ENCODE measurements at places on chromosomes 1 and 21. TPM values are rescaled to one million over a fixed set of nuclear protein-coding genes. Genes with fewer than 3 reads are reported as not detected.

GRCh38 chr1:4396551-4396950 lies 257.9 kb upstream of the AJAP1 start:
- H3K36me3 ChIP-seq = no peaks in the 10 kb centered on the region
- DNase-seq = no peak
- H3K27ac ChIP-seq = no peak overlapping the region
- no peaks in the 10 kb centered on the region for H3K4me1 ChIP-seq
- peaks cover 16% of the 10 kb centered on the region for H3K27me3 ChIP-seq
- no peak overlapping the region for H3K4me3 ChIP-seq

GRCh38 chr1:204136814-204137213 lies 15.0 kb downstream of the ETNK2 start:
- H3K36me3 ChIP-seq = no peaks in the 10 kb centered on the region
- H3K27ac ChIP-seq = no peak overlapping the region
- no peaks in the 10 kb centered on the region for H3K4me1 ChIP-seq
- DNase-seq = no peak
- no peaks in the 10 kb centered on the region for H3K27me3 ChIP-seq

CMPK1 gene
- 112 TPM for total RNA-seq

DNA sequence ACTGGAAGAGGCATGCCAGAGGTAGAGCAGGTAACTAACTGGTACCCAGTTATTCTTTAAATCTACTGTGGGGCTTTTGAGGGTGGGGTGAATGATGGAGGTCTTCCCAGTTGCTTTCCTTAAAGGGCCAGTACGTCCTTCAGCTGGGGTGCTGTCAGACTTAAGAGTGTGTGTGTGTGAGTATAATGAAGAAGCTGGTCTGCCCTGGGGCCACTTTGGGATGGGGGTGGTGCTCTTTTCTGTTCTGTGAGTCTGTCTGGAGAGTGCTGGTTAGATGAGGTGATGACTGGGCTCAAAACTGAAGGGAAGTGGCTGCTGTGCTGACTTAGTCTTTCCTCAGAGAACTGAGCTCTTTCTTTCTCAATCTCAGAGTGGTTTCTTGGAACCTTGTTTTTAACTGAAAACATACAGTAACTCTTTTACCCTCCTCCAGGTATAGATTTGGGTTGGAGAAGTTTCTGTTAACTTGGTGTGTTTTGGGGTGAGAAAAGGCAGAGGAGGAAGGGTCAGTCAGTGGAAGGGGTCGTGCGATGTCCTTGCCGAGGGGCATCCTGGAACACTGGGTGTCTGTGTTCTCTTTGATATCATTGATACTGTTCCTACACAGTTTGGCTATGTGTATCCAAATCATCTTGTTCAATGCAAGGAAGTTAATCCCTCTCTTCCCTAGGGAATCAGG lies 746 bp downstream of the MACF1 start:
- peak; percentile 83 for DNase-seq
- peak overlapping the region; percentile 88 for H3K4me3 ChIP-seq
- peak overlapping the region; percentile 94 for H3K27ac ChIP-seq
- peaks cover 34% of the 10 kb centered on the region for H3K4me1 ChIP-seq

GRCh38 chr1:56237491-56238064 lies 341.8 kb downstream of the PLPP3 start:
- H3K4me1 ChIP-seq = no peaks in the 10 kb centered on the region
- no peak for DNase-seq
- no peak overlapping the region for H3K4me3 ChIP-seq
- no peak overlapping the region for H3K27ac ChIP-seq
- peaks cover 11% of the 10 kb centered on the region for H3K27me3 ChIP-seq

Data from natural killer cell treated with Interleukin-12 subunit alpha and Interleukin-12 subunit beta and Interleukin-15 and Interleukin-18, amount 100 ng/mL, for 72 hours (primary cell).